ENCODE measurements at places on chromosomes 2 and 18.

DNA sequence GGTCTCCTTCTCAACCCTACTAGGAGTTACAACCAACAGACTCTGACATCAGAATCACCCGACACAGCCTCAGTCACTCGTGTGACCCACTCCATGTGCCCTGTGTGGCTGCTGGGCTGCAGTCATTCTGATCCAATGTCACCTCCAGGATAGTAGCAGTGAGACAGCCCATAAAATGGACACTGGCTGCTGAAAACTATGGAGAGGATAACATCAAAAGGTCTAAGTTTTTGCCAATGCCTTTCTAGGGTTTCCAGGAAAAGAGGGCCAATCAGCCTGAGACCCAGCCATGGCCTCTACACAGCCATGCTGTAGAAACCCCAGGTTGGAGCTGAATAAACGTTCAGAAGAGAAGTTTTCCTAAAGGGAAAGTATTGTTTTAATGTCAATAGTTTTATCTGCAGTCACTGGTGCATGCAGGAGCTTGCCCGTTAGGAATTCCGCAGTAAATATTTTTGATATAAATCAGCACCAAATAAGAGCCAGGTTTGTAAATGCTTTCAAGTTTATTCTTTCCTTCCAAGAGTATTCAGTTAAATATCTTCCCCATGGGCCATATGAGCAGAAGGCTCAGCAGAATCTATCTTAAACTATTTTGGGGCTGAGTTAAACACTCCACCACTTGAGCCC is 92.2 kb upstream of the PID1 start:
- no peak for DNase-seq

- DNase-seq: no peak
Measured at GRCh38 chr18:27847412-27847811, 329.5 kb downstream of the CDH2 start.

DNA sequence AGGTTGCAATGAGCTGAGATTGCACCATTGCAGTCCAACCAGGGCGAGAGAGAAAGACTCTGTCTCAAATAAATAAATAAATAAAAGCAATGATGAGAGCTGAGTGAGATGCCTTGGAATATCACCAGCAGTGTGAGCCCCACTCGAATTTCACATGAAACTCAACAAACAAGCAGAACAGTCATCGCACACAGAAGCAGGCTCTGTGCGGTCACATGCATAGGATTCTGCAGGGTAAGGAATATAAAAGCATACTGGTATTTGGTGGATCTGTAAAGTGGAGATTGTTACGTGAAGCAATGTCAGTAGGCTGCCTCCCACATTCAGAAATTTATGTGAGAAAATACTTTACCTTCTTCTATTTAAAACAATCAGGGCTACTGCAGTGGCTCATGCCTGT is 18.0 kb upstream of the AP1S3 start:
- DNase-seq: no peak

- no peak for DNase-seq
Measured at GRCh38 chr2:198371329-198371728, 566.9 kb downstream of the PLCL1 start.

GRCh38 chr2:33158482-33159003 is 211.8 kb downstream of the LTBP1 start:
- DNase-seq: no peak

DNA sequence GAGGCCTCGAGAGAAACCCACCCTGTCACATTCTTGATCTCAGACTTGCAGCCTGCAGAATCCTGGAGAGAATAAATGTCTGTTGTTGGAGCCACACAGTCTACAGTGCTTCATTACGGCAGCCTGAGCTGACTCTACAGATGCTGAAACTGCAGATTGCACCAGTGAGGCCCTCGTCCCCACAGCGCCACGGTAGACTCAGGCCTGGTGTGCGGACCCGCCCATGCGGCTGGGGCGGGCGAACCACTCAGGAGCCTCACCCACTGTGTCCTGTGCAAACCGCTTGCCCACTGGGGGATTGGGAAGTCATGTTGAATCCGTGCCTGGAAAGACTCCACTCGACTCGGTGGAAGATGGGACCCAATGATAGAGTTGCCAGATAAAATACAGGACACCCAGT is 125.2 kb upstream of the COPS8 start:
- DNase-seq: no peak

- no peak for DNase-seq
Measured at GRCh38 chr2:12210016-12210933, 463.8 kb downstream of the LPIN1 start.

DNA sequence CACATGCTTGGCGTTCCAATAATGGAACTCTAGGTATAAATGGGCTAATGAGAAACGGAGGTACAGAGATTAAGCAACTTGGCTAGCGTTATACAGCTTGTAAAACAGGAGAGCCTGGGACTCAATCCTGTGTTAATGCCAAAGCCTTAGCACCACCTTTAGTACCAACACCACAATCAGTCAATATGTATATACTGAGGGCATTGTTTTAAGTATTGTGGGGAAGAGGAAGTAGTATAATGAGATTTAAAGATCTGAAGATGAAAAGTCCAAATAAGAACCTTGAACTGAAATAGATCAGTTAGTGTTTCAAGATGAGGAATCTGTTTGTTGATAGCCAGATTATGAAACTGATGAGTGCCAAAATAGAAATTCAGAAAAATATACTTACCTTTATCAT is 8.1 kb downstream of the MARS2 start:
- DNase-seq: no peak

GRCh38 chr2:43657241-43657640 is 19.0 kb downstream of the C1GALT1C1L start:
- DNase-seq: no peak

DNA sequence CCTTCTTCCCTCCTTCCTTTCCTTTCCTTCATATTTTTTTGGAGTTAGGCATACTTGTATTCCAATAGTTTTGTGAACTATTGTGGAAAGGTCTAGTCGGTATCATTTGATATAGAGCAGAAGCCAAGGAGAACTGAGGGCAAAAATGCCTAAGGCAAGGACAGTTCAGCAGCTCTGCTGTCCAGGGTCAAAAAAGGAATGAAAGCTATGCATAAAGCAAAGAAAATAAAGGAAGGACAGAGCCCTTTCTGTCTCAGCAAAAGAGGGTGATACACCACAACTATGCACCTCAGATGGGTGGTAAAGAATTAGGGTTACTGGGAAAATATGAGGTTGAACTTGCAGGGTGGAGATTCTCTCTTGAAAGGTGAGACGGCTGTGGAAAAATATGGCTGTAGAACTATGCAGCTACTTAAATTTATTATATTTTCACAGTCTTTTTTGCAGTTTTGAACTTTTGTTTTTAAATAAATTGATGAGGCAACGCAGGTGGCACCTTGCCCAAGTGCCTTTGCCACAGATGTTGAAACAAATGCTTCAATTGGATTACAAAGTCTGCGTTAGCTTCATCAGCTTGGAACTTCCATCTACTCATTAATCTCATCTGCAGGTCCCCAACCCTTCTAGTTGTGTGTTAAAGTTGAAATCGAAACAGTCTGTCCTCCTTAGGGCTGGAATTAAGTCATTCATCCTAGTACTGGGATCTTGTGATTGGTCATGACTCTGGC is 20.8 kb downstream of the LHCGR start:
- no peak for DNase-seq

Measured in neuronal stem cell (in vitro differentiated cells).